Islet precursor cell (in vitro differentiated cells): ENCODE measurements at places on chromosomes 1 and 21.
A peak's percentile ranks its signal among the peaks of the same experiment; 100 is the strongest.

DNA sequence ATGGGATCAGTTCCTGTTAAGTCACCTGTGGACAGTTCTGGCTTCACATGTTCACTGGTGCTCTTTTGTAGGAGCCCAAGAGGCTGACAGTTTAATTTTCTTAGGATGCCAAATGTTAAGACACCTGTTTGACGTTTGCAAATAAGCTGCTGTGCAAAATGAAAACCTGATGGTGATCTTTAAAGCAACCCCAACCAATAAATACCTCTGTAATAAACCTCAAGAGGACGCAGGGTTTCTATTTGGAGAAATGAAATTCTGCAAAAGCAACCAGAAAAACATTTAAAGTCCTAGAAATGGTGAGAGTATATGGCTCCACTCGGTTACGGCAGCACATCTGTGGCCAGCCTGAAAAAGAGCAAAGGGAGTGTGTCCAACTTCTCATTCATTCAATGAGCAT, 5.7 kb upstream of the RHEX start:
- no peak for DNase-seq

GRCh38 chr1:107899655-107900054, 65.3 kb downstream of the VAV3 start:
- no peak for DNase-seq

DNA sequence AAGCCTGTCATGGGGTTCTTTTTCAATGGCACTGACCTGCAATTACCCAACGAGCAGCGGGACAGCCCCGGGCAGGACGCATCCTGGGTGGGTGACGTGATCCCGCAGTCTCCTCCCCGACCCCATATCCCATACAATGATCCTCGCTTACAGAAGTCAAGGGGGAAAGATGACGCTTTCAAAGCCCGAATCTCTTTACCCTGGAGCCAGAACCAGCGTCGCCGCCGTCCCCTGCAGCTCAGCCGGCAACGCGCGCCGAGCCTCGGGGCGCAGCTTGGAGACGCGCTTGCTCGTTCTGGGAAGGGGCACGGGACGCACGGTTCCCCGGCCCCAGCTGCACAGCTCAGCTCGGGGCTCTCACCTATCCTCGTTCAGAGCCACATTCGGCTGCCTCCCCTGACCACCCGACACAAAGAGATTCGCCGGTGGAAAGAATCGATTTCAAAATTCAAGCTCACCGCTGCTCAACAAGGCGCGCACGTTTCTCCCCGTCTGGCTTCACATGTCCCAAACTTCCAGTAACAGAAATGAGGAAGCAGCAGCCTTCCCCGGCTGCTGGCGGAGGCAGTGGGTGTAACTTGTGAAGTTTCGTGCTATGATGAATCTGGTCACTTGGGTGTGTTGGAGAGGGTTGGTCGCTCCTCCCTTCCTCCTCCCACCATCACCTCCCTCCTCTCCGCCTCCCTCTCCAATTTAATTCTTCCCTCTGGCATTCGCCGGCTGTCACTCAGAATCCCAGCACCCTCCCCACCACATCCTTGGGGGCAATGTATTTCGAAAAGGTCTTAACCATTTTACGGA, at the start of gene TIAM1:
Gene TIAM1, minus strand, starts transcription at position 582 of the 801 bp plus-strand sequence. CDS start 77,289 bp downstream, outside the sequence.
- DNase-seq: peak; percentile 92

DNA sequence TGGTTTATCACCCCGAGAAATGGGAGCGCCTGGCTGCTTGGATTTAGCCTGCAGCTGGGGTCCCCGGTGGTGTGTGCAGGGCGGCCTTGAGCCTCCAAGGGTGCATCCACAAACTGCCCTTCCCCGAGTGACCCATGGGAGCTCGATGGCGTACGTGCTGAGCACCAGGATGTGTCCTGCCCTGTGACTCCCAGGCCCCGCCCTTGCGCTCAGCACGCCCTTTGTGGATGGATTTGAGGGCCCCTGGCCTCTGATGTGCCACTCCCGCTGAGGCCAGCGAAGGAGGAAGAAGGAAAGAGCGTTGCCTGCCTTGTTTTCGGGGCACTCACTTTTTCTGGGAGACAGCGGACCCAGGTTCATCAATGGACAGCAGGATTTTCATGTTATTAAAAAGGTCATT, 1.7 kb upstream of the TFF3 start:
- peak; percentile 29 for DNase-seq

DNA sequence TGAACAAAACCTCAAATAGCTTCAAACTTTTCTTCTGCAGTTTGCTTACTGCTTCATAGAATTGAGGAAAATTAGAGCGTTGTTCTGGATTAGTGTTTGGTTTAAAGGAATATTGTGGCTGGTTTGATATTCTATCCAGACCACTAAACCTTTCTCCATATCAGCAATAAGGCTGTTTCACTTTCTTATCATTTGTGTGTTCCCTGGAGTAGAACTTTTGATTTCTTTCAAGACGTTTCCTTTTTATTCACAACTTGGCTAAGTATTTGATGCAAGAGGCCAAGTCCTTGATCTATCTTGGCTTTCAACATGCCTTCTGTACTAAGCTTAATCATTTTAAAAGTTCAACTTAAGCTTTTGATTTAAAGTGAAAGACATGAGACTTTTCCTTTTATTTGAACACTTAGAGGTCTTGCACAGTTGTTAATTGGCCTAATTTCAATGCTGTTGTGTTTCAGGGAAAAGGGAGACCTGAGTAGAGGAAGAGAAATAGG, 359.1 kb downstream of the S1PR1 start:
- DNase-seq: no peak

DNA sequence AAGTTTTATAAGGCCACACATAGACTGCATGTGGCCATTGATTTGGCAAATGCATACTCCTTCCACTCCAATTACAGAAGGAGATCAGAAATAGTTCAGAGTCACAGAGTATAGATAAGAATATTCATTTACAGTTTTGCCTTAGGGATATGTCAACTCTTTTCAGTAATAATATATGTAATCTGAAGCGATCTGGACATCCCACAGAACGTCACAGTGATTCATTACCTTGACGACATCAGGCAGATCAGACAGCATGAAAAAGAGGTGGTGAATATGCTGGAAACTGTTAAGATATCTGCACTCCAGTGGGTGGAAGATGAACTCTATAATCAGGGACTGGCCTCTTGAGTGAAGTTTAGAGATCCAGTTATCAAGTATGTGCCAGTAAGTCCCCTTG, 240.4 kb downstream of the DPYD start:
- DNase-seq: no peak

GRCh38 chr21:45328198-45329091, 40.8 kb upstream of the POFUT2 start:
- peak; percentile 56 for DNase-seq

DNA sequence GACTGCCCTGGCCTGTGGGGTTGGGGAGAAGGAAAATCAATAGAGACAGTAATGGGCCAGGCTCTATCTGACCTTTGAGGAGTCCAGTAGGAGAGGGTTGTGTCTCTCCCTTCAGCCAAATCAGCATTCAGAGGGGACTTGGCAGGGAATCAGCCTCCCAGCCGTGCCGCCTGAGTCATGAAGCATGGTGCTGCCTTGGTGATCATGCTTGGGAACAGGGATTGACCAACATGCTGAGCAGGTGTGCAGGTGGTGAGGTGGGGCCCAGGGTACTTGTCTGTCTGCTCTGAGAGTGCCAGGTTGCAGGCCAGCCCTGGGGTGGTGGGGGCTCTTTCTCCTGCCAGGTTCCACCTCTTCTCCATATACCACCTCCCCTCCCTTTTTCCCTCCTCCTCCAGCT, 58.9 kb upstream of the TLR5 start:
- DNase-seq: peak; percentile 44

GRCh38 chr1:29202584-29203340, 21.1 kb upstream of the SRSF4 start:
- DNase-seq: peak; percentile 98
